ENCODE measurements at places on chromosomes 7 and 10. TPM values are rescaled to one million over a fixed set of nuclear protein-coding genes. Genes with fewer than 3 reads are reported as not detected.

The SMKR1 gene
- total RNA-seq: not detected

The PRKG1 gene
- total RNA-seq: 0.16 TPM

The CCL24 gene
- total RNA-seq: not detected

The TNS3 gene
- total RNA-seq: 5.7 TPM

The ACTR1A gene
- total RNA-seq: 109 TPM

The ABCB4 gene
- total RNA-seq: not detected

The AKR1D1 gene
- total RNA-seq: not detected

The BTBD16 gene
- 0.15 TPM for total RNA-seq

The UPK3B gene
- 1.4 TPM for total RNA-seq

The SORCS1 gene
- total RNA-seq: not detected

The CALML5 gene
- not detected for total RNA-seq
